ENCODE measurements at places on chromosomes 2 and 18.

- DNase-seq, result no peak
These were observed 118.5 kb upstream of the ALPP start for GRCh38 chr2:232260075-232260474.

DNA sequence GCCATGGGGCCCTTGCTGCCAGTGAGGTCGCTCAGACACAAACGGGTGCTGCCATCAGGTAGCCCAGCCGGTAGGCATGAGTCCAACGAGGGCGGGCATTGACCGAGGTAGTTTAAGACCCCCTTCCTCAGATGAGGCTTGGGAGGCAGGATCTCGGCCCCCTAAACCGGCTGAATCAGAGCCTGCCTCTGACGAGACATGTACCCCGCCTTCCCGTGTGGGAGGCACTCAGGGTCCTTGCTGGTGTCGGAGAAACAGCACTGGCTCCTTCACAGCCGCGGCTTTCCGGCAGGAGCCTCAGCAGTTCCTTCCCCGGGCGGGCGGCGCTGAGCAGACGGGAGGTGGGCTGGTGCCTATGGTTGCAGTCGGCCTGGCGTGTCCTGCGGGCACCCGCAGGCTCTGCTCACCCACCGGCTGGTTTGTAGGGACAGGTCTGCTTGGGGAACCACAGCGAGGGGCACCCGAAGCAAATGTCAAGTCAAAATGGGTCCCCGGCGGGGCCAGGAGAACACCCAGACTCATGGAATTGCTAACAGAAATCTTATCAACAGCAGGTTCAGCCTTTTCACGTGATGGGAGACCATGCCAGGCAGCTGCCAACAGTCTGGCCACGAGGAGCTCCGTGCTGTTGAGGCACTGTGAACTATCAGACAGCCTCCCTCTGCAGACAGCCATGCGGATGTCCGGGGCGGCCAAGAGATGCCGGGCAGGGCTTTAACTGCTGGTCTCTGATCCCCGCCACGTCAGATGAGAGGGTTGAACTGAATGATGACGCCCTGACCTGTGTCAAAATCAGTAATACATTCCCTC is 2.8 kb downstream of the KCNG2 start:
- no peak for DNase-seq

DNA sequence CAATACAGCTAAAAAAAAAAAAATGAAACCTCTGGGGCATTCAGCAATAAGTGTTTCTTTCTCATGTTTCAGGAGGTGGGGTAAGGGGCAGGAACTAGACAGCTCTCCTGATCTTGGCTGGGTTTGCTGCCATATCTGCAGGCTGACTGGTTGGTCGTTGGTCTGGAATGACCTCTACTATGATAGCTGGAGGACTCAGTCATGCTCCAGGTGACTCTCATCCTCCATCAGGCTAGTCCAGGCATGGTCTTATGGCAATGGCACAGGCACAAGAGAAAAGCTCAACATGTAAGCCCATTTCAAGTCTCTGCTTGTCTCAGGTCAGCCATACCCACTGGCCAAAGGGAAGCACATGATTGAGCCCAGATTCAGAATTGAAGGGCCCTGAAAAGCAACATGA is 9.5 kb upstream of the SLC1A4 start:
- no peak for DNase-seq

GRCh38 chr18:27668158-27668557 is 483.1 kb upstream of the CHST9 start:
- DNase-seq, result no peak

GRCh38 chr2:69514406-69514805 is 77.2 kb upstream of the NFU1 start:
- DNase-seq, result no peak

GRCh38 chr2:15747603-15748471 is 156.2 kb downstream of the DDX1 start:
- no peak for DNase-seq

DNA sequence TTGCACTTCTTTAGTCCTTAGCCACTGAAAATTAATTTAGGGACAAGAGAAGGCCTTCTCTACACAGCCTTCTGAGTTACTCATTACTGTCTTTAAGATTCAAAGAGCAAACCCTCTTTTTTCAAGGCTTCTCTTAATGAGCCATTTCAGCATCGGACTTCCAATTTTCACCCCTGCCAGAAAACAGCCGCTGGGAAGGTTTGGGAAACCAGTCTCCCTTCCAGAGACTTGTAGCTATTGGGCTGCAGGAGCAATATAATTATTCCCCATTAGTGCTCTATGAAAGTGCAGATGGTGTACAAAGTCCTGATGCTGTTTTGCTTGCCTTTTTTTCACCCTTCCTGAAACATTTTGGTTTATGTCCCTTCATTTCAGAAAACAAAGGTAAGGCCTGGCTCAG is 79.3 kb downstream of the GPR39 start:
- no peak for DNase-seq

DNA sequence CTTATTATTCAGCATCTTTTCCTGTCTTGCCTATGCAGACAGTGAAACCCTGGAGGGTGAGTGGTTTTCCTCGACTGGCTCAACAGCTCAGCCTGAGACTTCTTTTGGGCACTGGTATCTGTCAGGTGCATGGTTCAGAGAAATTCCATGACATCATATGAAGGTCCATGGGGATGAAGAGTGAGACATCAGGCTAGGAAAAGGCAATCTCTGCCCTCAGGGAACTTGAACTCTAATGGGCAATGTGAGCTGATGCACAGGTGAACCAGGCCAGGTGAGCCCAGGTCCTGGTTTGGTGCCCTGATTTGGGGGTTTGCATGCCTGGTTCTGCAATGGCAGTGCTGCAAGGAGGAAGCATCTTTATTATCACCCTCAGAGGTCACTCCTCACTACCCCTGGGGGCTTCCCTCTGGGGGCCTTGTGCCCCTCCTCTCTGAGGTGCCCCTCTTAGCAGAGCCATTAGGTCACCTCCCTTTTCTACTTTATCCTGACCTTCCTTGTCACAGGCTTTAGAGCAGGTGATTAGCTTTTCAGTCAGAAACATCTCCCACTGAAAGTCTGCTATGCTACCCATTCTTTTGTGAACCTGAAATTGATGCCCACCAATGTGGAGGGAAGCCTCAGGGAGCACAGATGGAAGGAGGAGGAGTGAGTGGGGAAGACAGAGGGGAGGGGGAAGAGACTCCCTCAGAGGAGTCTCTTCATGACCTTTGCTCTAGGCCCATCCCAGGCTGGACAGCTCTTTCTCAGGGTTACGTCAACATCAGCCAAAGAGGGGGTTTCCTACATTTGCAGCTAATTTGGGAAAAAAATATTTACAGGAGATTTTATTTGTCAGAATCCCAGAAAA is 47.3 kb downstream of the MERTK start:
- DNase-seq, result no peak

GRCh38 chr2:163182764-163183354 is 344.3 kb upstream of the KCNH7 start:
- no peak for DNase-seq

GRCh38 chr2:112339986-112340385 is 64.6 kb downstream of the ZC3H6 start:
- no peak for DNase-seq

GRCh38 chr18:42336139-42336538 is 381.1 kb downstream of the PIK3C3 start:
- DNase-seq, result no peak

GRCh38 chr2:163175294-163175693 is 336.7 kb upstream of the KCNH7 start:
- DNase-seq, result no peak

- peak; percentile 62 for DNase-seq
These were observed 762 bp downstream of the INO80C start for GRCh38 chr18:35497027-35497369.

DNA sequence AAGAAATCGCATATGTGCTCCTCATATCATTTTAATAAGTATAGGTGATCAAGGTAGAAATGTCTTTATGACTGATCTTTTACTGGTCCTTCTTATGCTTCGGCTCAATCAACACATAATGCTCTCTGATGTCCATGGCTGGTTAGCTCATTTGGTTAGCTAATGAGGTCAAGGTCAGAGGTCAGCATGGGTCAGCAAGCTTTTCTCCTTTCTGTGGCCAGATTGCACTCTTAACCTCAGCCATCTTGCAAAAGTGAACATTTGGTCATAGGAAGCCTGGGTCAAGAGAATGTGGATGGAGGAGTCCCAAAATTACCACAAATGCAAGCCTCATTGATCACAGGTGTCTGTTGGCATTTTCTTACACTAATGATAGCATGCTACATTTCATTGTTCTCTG is 35.4 kb upstream of the DARS1 start:
- DNase-seq, result no peak

GRCh38 chr18:4357579-4357978 is 97.5 kb downstream of the DLGAP1 start:
- no peak for DNase-seq

GRCh38 chr2:73374269-73374668 is 11.4 kb upstream of the ALMS1 start:
- no peak for DNase-seq

- no peak for DNase-seq
These were observed 169.5 kb downstream of the GFPT1 start for GRCh38 chr2:69217333-69218080.

- no peak for DNase-seq
These were observed 46.4 kb downstream of the SLC8A1 start for GRCh38 chr2:40405465-40405864.

DNA sequence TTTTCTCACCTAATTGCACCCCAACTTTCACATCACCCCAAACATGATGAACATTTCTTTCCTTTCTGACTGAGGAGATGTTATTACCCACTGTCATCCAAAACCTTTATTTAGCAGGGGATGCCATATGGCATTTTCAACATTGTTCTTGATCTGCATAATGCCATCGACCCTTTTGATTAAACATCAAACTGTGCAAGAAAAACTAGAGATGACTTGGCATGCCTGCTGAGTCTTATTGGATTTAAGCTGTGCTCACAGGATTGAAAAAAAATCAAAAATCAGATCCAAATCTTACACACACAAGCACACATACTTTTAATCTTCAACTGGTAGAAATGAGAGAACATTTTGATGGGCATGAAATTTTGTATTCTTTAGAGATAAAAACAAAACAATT is 536.0 kb downstream of the TMX3 start:
- no peak for DNase-seq

GRCh38 chr2:108825254-108825653 is 38.7 kb downstream of the CCDC138 start:
- no peak for DNase-seq

- DNase-seq, result no peak
These were observed 988.3 kb upstream of the GYPC start for GRCh38 chr2:125667630-125668029.

DNA sequence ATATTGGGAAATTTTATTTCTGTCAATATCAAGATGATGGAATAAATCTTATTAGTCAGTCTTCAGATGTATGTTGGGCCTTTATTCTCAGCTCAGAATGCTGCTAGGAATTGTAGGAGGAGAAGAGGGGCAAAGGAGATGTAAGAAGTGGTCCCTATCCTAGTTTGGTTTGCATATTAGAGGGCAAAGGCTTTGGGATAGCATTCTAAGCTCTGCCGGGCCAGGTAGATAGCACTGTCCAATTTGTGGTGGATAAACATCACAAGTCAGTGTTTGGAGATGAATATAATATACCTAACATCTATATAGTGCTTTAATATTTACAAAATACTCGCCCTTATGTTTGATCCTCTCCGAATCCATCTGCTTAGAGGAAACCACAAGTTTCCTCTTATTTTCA is 149.2 kb downstream of the GULP1 start:
- DNase-seq, result no peak

GRCh38 chr2:201880579-201880978 is 74.2 kb downstream of the CDK15 start:
- no peak for DNase-seq

- no peak for DNase-seq
These were observed 76.9 kb downstream of the TWIST2 start for GRCh38 chr2:238924796-238925195.

- DNase-seq, result no peak
These were observed 38.4 kb upstream of the FRZB start for GRCh38 chr2:182904844-182905243.

DNA sequence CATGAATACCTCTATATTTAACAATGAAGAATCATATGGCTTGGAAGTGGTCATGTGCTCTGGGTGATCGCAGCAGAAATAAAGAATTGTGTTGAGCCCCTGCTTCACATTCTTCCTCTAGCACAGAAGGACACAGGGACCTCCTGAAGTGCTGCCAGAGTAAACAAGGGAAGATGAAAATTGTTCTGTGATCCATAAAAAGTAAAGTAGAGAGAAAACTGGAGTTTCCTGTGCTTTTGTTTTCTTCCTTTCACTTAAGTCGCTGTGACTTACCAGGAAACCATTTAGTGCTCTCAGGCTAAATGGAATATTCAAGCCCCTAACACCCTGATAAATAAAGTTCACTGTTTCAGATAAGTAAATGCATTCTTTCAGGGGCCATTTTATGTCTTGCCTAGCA is 1173.6 kb upstream of the CHAC2 start:
- no peak for DNase-seq

GRCh38 chr2:215693193-215693998 is 257.5 kb upstream of the FN1 start:
- no peak for DNase-seq

DNA sequence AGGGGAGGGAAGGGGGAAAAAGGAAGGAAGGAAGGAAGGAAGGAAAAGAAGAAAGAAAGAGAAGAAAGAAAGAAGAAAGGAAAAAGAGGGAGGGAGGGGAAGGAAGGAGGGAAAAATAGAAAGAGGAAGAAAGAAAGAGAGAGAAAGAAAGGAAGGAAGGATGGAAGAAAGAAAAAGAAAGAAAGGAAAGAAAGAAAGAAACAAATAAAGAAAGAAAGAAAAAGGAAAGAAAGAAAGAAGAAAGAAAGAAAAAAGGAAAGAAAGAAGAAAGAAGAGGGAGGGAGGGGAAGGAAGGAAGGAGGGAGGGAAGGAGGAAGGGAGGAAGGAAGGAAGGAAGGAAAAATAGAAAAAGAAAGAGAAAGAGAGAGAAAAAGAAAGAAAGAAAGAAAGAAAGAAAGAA is 315.8 kb upstream of the PIK3C3 start:
- DNase-seq, result no peak

DNA sequence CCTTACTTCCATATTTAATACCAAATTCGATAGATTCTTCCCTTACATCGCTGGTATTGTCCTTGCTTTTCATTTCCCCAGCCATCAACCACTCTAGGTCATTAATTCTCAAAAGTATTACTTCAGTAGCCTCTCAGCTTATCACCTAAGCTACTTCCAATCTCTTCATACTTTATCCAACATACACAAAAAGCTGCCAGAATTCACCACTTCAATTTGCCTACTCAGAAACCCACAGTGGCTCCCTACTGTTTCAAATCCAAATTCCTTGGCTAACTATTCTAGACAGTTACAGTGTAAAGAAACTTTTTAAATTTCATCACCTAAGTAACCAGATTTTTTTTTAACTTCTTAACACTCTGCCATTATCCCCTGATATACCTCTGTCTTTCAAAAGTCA is 4.7 kb downstream of the SLC25A12 start:
- DNase-seq, result no peak

All from GF-D8 (cell line).